NCI-H774 (cell line): ENCODE measurements at places on chromosomes 1 and 21.
A peak's percentile ranks its signal among the peaks of the same experiment; 100 is the strongest.

- no peak for DNase-seq
Observed at GRCh38 chr1:160550572-160551034, 27.5 kb upstream of the SLAMF6 start.

GRCh38 chr1:147781056-147781471 is 20.7 kb upstream of the GJA5 start:
- no peak for DNase-seq

DNA sequence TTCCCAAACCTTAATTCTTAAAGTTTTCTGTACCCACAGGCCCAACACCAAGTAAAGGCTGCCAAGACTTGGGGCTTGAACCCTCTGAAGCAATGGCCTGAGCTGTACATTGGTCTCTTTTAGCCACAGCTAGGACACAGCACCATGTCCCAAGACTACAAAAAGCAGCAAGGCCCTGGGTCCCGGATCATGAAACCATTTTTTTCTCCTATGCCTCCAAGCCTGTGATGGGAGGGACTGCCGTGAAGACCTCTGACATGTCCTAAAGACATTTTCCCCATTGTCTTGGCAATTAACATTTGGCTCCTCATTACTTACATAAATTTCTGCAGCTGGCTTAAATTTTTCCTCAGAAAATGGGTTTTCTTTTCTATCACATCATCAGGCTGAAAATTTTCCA is 30.9 kb downstream of the ZNF670 start:
- no peak for DNase-seq

- peak; percentile 42 for DNase-seq
Observed at GRCh38 chr1:42822800-42823392, 5.7 kb upstream of the SVBP start.

DNA sequence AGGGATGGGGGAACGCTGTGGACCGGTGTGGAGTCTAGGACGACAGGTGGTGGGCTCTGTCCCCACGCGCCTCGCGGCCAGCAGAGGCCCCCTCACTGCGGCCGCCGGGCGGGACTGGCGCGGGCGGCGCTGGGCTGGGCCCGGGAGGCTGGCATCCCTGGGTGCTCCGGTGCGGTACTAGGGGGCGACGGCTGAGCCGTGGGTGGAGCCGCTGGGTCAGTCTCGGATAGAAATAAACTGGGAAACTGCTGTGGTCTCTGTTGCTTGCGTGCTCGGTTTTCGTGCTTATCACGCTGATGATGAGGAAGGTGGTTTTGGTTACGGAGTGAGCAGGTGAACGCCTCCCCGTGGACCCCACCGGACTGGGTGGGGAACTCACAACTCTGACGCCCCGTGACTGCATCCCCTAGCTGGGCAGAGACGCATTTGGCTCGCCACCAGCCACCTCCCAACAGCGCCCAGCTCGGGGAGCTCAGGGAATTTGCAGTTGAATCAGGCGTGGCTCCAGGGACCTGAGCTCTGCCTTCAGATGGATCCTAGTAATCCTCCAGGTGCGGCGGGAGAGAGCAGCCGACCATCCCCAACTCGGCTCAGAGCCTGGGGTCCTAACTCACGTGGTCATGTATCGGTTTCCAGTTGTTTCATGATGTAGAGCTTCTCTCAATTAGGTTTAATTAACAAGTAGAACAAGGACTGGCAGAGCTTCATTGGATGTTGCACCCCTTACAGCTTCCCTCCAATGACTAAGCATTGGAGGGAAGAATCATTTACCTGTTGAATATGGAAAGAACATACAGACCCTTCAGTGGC is 32.1 kb downstream of the HSD17B7 start:
- peak; percentile 49 for DNase-seq

DNA sequence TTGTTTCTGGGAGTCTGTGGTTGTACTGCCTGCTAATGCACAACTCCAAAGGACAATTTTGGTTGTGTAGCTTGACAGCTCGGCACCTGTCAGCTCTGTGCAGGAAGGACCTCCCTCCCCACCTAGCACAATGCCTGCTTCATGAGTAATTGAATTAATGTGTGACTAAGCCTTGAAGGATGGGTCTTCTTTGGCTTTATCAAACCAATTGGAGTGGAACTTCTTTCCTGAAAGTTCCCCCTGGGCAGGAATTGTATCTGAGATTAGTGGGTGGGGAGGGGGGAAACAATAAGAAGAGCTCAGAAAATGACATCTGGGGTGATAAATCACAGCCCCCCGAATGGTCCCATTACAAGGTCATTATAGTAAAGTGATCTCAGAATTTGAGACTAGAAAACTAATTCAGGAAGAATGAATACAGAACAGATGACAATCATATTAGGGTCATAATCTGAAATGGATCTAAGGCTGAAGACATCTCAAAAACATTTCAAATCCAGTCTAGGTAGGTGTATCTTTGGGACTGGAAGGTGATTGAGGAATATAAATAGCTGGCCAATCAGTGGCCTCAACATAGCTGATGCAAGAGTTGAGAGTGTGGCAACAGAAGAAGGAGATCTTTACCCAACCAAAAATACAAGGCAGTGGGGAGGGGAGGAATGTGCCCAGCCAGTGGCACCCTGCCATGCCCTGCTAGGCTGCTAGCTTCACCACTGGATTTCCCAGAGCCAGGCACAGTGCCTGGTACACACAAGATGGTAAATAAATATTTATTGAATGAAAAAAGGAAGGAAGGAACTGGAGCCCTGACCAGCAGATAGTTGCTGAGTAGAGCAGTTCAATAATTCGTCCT is 10.1 kb upstream of the SESN2 start:
- DNase-seq: peak; percentile 13

GRCh38 chr1:43830802-43831201 is 102.8 kb upstream of the ARTN start:
- no peak for DNase-seq

DNA sequence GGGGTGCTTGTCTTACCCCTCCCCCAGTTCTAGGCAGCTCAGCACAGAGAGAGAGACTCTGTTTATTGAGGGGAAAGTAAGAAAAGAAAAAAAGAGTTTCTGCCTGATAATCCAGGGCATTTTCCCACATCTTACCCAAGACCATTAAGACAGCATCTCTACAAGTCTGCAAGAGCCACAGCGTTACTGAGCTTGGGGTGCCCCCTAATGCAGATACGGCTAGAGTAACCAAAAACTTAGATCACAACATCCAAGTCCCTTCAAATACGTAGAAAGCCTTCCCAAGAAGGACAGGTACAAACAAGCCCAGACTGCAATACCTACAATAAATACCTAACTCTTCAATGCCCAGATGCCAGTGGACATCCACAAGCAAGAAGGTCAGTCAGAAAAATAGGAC is 6.2 kb upstream of the TEX50 start:
- no peak for DNase-seq

DNA sequence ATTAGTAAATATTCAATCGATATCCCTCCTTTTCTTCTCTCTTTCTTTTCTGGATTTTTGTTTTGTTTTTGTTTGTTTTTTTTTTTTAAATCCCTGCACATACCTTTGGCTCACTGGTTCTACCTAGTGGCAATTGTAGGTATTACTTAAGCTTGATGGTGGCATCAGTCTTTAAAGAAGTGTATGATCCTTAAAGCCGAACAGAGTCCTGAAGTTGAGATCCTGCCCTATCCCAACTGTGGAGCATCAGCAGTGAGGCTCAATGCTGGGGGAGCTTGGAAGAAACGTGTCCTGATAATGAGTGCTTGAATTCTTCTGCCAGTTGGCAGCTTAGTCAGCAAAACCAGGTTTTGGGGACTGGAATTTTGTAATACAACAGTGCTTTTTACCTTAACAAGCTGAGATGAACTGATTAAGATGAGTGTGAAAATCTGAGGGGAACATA is 60.8 kb downstream of the FASLG start:
- peak; percentile 6 for DNase-seq

DNA sequence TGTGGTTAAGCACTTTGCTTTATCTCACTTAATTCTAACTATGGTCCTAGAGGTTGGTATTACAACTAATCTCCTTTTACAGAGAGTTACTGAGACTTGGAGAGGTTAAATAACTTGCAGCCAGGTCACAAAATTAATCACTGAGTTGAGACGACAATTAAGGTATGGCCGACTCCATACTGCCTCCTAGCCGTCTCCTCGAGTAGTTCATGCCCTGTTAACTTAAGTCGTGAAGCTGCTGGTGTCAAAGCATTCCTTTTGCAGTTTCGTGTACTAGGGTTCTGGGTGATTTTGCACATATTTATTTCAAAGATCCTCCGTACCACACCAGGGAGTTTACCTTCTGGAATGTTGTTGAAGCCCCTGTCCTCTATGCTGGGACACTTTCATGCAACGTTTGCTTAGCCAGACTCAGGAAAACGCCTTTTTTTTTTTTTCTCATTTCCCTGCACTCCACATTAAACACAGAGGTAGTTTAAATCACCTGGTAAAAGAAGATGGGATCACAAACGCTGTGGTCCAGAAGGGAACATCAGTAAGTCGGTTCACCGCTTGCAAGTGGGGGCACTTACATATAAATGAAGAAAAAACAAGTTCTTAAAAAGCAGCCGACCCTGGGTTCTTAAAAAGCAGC is 570 bp upstream of the NEK7 start:
- peak; percentile 48 for DNase-seq

DNA sequence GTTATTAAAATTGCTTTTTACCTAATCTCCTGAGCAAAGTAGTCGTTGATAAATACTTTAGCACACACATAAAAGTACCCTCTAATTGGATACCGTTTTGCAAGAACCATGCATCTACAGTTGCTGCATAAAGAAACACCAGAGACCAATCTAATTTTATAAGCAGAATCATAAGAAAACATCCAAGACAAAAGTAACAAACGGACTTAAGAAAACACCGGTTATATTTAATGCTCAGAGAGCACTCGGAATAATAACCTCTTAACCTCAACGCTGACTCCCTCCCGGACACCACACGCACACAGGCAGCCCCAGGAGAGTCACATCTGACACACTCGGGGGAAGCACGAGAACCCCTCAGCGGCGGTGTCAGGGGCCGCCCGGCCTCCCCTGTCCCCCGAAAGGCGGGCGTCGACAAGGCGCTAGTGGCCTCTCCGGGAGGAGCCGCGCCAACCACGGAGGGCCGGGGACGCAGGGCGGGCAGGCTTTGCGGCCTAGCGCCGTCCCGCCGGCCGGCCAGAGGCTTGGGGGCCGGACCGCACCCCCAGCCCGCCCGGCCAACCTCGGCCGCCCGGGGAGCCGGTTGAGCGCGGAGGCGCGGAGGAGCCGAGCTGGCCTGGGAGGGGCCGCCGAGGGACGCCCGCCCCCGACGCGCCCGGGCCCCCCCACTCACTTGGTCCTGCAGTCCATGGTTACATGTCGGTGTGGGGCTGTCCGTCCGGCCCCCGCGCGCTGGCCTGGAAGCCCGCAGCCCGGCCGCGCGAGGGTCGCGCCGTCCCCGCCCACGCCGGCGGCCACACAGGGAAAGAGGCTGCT is 606 bp downstream of the DENND1B start:
- peak; percentile 45 for DNase-seq

GRCh38 chr1:209822706-209823105 is 5.1 kb upstream of the UTP25 start:
- DNase-seq: no peak

DNA sequence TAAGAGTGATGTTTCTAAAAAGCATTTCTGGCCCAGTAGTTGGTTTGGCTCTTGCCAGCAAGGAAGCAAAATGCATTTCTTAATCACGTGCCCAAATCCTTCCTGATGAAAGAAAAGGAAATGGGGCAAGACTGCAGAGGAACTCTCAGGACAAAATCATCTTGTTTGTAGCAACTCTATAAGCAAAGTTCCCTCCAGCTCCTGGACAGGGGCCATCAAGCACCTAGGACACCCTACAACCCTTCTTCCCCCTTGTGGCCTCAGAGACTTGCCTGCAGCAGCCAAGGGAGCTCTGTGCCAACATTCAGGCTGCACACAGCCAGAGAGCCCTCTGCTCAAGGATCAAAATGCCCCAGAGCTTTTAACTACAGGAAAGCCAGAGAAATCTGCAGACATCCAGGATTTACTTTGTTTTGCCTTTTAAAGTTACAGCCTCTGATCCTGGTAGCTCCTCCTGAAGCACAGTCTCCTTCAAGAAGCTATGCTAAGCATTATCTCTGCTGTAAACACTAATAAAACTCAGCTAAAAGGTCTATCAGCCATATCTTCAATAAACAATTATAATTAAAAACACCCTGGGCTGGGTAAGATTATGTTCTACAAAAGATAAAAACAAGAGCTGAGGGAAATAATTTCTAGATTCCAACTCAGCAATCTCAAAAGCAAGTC is 105.0 kb downstream of the KIAA0319L start:
- no peak for DNase-seq
